ENCODE measurements at places on chromosomes 7 and 10. TPM values are rescaled to one million over a fixed set of nuclear protein-coding genes. Genes with fewer than 3 reads are reported as not detected.

The FLNC gene
- 293 TPM for total RNA-seq

The EPC1 gene
- total RNA-seq = 46.0 TPM

The BAMBI gene
- total RNA-seq = 5.0 TPM

The LRRC17 gene
- total RNA-seq = 5.5 TPM

GRCh38 chr10:10919976-10920375 is 97.7 kb upstream of the CELF2 start:
- no peak overlapping the region for H3K4me3 ChIP-seq
- H3K27me3 ChIP-seq = no peaks in the 10 kb centered on the region
- H3K27ac ChIP-seq = no peak overlapping the region

- H3K27me3 ChIP-seq = no peaks in the 10 kb centered on the region
- no peaks in the 10 kb centered on the region for H3K4me1 ChIP-seq
- no peak for DNase-seq
- H3K36me3 ChIP-seq = no peaks in the 10 kb centered on the region
- H3K4me3 ChIP-seq = no peak overlapping the region
Measured at GRCh38 chr10:96222441-96222840, 48.9 kb downstream of the BLNK start.

DNA sequence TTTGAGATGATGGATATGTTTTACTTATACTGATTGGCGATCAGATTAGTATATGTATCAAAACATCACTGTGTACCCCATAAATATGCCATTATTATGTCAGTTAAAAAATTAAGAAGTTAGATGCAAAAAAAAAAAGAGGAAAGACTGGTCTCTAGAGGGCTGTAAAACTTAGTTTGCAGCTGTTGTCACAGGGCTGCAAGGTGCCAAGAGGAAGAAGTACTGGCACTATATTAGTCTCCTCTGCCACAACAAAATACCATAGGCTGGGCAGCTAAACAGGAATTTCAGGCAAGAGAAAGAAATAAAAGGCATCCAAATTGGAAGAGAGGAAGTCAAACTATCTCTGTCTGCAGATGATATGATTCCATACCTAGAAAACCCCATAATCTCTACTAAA is 177.8 kb upstream of the PLPP4 start:
- no peaks in the 10 kb centered on the region for H3K27me3 ChIP-seq
- no peak overlapping the region for H3K4me3 ChIP-seq
- H3K36me3 ChIP-seq = no peaks in the 10 kb centered on the region
- no peak overlapping the region for H3K27ac ChIP-seq
- no peak for DNase-seq

DNA sequence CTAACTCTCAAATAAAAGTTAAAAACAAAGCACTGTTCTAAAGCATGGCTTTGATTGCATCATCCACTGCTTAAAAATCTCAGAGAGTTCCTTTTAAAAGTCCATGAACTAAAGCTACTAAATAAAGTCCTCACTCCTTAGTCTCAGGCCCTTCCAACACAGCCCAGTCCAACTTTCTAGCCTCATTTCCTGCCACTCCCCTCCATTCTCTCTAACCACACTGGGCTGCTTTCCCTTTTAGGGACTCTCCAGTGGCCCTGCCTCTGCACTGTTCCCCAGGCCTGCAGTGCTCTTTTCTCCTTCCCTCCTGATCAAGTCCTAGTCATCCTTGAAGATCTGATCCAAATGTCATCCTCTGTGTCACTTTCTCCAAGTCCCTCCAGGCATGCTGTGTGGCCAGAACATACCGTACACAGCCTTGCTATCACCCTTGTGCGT is 56.9 kb upstream of the PPP1R3C start:
- no peak overlapping the region for H3K4me3 ChIP-seq
- no peak for DNase-seq
- no peaks in the 10 kb centered on the region for H3K36me3 ChIP-seq
- no peak overlapping the region for H3K27ac ChIP-seq

DNA sequence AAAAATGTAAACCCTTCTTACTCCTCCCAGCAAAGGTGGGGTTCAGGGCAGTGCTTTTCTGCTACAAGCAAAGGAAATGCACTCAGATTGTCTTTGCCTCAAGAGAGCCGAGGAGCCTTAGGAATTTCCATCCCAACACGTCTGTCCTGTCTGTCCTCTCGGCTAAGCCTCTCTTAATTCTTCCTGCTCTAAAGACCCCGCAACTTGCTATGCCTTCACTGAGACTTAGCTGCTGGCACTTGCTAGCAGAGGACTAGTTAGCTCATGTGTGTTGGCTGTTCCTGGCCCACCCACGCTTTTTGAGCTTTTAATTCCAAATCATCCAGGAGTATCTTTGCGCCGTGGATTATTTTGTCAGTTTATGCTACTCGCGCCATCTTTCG is 481 bp upstream of the NPM3 start:
- no peak for DNase-seq
- H3K4me3 ChIP-seq = peak overlapping the region; percentile 55
- H3K27me3 ChIP-seq = no peaks in the 10 kb centered on the region
- peaks cover 20% of the 10 kb centered on the region for H3K36me3 ChIP-seq
- H3K27ac ChIP-seq = peak overlapping the region; percentile 56

GRCh38 chr10:112967200-112967599 is 17.2 kb downstream of the TCF7L2 start:
- DNase-seq = no peak
- H3K36me3 ChIP-seq = no peaks in the 10 kb centered on the region
- H3K27ac ChIP-seq = peak overlapping the region; percentile 20
- peaks cover 40% of the 10 kb centered on the region for H3K4me1 ChIP-seq

GRCh38 chr7:70016044-70016770 is 417.9 kb downstream of the AUTS2 start:
- no peak overlapping the region for H3K27ac ChIP-seq
- H3K27me3 ChIP-seq = no peaks in the 10 kb centered on the region
- no peaks in the 10 kb centered on the region for H3K36me3 ChIP-seq
- H3K4me1 ChIP-seq = peaks cover 12% of the 10 kb centered on the region
